ENCODE measurements at places on chromosomes 1 and 21.

DNA sequence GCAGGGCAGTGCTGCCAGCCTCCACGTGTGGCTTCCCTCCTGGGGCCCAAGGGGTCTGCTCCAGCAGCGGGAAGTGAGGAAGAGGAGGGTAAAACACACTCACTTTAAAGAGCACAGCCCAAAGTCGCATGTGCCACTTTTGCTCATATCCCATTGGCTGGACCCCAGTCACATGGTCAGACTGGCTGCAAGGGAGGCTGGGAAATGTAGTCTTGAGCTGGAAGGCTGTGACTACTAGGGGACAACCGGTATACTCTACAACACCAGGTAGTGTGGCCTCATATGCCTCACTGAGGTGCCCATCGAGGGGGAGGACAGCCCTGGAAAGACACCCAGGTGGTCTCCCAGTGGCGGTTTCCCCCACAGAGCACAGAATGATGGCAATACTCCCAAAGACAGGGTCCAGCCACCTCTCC lies 45.2 kb downstream of the CAMK2N1 start:
- DNase-seq: no peak

DNA sequence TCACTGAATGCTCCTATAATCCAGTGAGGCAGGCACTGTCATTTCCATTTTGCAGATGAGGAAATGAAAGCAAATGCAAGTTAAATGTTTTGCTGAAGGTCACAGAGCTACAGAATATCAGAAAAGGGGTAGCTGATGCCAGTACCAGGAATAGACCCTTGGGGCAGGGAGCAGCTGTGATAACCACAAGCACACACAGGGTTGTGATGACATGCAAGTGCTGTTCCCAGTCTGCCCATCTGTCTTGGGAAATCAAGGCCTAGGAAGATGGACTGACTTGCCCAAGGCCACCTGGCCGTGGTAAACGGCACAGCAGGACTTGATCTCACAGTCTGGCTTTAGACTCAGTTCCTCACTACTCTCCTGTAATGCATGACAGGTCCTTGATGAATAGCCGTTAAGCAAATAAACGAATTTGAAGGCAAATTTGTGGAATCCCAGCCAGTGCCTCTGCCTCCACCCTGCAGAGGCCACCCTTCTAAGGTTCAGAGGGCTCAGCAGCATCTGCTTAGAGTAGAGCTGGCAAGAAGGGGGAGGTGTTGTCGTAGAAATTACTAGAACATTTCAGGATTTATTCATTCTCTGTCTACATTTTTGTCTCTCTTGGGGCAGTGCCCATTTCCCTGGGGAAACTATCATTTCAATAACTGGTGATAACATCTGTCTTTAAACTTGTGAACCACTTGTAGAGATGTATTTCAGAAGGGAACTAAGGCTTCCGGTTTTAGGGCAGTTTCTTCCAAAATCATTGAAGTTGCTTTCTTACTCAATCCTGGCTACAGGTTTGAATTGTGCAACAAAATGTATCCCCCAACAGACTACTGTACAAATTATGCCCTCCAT lies 53.2 kb upstream of the MRPS6 start:
- no peak for DNase-seq

- DNase-seq: no peak
Measured at GRCh38 chr1:74637296-74637695, 36.3 kb downstream of the ERICH3 start.

DNA sequence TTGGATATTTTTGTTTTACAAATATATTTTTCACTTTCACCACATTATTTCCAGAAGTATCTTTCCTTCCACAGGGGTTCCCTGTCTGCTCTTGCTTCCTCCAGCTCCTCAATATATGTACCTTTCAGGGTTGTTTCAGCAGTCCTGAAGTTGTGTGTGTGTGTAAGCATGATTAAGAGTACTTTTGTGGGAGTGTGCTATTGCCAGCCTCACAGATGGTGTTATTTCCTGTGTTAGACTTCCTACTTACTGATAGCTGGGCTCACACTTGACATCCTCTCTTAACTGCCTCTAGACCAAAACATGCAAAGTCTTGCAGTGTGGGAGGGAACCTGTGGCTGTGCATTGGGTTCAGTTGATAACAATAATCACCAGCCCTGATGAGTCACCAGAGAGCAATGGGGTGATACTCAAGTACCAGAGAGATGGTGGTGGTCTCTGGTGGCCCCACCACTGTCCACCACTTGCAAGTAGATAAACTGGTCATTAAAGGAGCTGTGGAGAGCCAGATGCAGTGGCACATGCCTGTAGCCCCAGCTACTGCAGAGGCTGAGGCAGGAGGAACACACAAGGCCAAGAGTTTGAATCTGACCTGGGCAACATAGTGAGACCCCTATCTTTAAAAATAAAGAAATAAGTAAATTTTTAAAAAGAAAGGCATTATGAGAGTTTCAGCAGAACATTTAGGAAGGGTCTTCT lies 126.7 kb downstream of the NR5A2 start:
- DNase-seq: no peak

DNA sequence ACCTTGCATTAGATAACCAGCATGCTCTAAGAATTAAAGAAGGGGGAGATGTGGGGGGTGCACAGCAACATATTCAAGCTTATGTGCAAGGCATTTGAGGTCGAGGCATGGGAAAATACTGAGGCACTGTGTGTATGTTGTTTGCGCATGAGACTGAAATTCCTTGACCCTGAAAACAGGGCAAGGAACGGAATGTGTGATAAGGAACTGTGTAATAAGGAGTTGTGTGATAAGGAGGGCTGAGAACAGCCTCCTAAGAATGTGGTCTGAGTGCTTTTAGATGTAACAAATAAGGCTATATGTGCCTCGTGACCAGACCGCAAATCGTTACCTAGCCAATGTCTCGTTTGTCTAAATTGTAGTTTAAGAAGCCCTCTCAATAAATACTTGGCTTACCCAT lies 26.5 kb upstream of the ITLN1 start:
- no peak for DNase-seq

GRCh38 chr1:42937141-42937696 lies 21.4 kb downstream of the SLC2A1 start:
- no peak for DNase-seq

DNA sequence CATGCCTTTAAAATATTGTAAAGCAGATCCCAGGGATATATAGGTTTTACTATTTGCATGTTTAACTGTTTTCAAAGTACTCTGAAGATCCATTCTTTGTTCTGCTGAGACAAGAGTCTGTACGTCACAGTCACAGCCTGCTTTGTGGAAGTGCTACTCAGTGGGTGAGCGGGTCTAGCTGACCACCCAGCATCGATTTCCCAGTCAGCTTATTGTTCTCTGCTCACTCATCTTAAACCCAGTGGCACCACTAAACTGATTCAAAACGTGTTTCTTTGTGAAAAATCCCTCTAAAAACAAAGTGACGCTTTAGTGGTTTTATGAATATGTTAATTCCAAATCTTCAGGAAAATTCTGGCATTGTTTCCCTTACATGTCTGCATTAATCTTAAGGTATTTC lies 12.4 kb downstream of the PLPP3 start:
- no peak for DNase-seq

DNA sequence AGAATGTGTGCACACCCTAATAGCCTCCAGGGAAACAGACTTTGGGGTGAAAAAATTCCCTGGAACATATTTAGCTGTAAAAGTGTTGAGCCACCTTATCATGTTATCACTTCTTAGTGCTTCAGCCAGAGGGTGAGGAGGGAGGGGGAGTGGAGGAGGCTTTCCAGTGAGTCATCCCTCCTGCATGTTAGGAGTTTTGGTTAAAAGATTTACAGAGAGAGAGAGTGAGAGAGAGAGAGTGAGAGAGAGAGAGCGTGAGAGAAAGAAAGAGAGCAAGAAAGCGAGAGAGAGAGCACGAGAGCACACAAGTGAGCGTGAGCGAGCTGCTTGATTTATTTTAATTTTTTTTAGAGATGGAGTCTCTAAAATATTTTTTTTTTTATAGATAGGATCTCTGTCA lies 13.5 kb upstream of the CACNA1E start:
- DNase-seq: peak; percentile 36

DNA sequence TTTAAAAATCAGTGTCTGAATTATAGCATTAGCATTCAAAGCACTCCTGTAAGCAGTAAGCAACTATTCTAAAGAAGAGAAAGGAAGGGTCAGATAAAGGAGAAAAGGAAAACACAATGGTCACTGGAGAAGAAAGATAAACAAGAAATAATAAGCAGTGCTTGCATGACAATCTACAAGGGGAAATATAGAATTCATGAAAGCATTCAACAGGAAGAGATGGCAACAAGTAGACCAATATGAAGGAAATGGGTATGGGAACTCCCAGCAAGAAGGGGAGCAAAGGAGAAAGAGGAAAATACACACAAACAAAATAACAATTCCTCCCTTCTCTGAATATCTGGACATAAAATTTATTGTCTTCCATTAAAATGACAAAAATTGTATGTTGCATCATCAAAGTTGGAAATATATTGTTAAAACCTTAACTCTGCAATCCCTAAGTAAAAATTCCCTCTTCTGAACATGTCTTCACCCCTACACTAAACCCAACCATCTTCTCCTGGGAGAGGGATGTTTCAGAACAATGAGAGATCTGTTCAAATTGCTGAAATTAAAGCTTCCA lies 206.3 kb upstream of the SAMSN1 start:
- no peak for DNase-seq

- DNase-seq: no peak
Measured at GRCh38 chr1:108000620-108001111, 35.7 kb upstream of the VAV3 start.

GRCh38 chr1:206809504-206810084 lies 37.3 kb upstream of the IL10 start:
- no peak for DNase-seq

GRCh38 chr21:26067836-26068594 lies 102.6 kb downstream of the APP start:
- no peak for DNase-seq

- DNase-seq: no peak
Measured at GRCh38 chr1:208007319-208007937, 96.5 kb upstream of the CD34 start.

DNA sequence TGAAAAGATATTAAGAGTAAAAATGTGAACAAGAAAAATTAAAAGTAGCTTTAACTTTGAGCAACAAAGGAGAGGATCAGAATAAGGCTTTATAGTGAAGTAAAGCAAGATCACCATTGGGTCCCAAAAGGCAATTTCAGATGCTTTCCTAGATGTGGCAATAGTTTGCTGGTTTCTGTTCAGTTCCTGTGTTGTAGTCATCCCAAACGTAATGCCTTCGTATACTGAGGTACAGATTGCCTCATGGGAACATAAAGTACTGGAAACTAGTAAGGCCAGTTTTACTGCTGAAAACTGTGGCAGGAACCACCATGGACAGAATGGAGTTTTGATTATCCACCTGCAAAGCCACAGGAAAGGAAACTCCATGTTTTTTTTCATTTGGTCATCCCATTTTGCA lies 283.5 kb upstream of the SGIP1 start:
- DNase-seq: no peak

DNA sequence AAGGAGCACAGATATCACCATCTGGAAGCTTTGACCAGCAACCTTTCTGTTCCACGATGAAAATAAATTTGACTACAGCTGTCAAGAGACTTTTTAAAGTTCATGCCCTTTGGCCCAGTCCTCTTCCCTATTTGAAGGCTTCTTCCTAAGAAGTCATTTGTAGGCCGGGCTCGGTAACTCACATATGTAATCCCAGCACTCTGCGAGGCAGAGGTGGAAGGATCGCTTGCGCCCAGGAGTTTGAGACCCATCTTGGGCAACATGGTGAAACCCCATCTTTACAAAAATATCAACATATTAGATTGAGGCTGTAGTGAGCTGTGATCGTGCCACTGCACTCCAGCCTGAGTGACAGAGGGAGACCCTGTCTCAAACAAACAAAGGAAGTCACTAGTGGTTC lies 58.3 kb upstream of the IFFO2 start:
- no peak for DNase-seq

DNA sequence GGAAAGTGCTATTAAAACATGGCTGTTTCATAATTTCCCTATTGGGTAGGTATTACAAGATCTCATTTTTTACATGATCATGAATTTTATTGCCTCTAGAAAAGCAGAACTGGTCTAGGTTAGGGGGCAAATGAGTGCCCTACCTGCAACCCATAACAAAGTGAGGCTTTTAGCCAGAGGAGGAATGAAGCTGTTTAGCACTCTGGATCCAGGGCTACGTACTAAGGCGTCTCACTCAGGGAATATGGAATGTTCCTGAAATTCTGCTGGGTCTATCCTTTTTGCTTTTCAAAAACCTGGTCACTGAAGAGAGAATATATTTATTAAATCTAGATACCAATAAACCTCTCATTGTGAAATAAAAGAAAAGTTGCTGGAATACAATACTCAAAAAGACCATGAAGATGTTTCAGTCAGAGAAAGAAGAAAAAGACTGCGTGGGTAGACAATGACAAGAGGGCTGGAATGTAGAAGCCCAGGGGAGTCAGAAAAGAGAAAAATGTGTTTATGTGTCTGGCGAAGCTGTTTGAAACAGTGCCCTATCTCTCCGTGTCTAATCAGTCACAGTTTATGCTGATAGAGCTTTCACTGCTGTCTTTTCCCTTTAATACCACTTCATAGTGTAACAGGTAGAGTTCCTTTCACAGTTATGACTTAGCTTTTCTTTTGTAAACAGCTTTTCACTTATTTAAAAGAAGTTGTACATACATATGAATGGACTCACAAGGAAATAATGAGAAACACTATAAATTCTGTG lies 25.0 kb upstream of the SYDE2 start:
- no peak for DNase-seq

DNA sequence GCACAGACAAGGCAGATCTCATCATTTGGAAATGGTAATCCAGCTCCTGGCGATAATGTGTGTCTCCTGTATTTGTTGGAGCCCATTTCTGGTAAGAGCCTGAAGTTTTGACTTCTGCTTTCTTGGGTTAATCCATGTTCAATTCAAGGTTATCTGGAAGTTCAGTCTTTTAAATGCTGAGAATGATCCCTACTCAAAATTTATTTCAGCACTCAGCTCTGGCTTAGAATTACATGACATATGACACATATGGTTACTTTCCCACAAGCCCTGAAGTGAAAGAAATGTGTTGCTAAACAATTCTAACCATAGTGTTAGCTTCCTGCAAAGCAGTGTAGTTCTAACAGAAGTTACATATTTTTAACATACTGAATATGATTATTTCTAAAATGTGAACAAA lies 2.7 kb downstream of the PTGFR start:
- no peak for DNase-seq
